ENCODE measurements at places on chromosomes 12 and 14.
A peak's percentile ranks its signal among the peaks of the same experiment; 100 is the strongest.

- no peak for DNase-seq
Observed at GRCh38 chr12:98606359-98606988, 13.0 kb downstream of the SLC25A3 start.

DNA sequence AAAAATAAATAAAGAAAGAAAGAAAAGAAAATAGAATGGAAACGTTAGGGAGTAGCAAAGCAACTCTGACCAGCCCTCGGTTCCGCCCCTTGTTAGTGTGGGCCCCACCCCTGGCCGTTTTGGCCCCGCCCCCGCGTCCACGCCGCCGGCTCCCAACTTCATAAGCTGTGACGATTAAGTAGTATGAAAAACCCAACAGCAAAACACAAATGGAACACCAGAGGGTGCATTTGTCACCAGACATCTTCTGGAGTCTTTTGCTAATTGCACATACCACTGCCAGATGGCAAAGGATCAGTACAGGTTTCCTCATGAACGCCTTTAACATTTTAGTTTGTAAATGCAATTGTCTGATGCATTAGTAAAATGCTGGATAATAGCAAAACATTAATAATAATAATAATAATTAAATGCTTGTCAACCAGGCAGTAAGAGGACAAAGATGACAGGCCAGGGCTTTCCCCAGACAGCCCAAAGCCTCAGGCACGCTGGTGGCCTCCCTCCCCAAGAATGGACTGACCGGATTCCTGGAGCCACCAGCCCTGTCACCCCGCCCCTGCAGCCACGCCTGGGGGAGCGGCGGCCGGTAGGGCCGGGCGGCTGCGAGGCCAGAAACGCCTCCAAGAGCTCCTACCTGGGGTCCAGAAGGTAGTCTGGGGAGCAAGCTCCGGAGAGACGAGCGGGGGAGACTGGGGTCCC is 23.6 kb downstream of the HSP90AA1 start:
- DNase-seq, result peak; percentile 78

DNA sequence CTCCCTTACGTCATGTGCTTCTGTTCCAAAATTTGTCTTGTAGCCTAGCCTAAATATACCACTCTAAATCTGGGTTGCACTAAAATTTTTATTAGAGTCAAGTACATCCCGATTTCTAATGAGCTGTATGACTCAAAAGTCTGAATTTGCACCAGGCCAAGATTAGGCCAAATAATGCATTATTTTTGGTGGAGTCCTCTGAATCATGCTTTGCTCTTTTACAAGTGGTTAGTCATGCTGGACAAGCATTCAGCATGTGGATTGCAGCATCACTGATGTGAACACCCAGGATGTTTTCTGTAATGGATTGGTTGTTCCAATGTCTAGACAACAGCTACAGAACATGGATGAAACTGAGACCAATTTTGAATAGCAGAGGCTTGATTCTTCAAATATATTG is 23.7 kb downstream of the HEBP1 start:
- no peak for DNase-seq

GRCh38 chr14:25237845-25238244 is 187.9 kb upstream of the STXBP6 start:
- DNase-seq, result no peak

All from CD4-positive, alpha-beta T cell treated with Interferon gamma for 1 hour (primary cell).